ENCODE measurements at places on chromosomes 3 and 15.

DNA sequence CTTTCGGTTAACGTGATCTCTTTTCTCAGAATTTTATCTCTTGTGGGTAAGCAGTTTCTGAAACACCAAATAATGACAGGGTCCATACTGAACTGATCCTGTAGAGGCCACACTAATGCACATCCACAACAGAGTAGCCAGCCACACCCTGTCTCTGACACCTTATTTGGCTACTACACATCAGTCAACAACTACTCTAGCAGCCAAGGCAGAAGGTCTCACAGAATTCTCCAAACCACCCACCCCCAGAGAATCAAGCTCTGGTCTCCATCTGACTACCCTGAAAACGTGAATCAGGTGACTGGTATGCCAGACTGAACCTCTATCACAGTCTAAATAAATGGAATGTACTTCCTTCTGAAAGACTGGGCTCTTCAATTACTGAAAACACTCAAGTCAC, 38.0 kb downstream of the EDC3 start:
- DNase-seq = peak; percentile 83

GRCh38 chr3:49717211-49717958, 2.1 kb downstream of the AMIGO3 start:
- no peak for DNase-seq

DNA sequence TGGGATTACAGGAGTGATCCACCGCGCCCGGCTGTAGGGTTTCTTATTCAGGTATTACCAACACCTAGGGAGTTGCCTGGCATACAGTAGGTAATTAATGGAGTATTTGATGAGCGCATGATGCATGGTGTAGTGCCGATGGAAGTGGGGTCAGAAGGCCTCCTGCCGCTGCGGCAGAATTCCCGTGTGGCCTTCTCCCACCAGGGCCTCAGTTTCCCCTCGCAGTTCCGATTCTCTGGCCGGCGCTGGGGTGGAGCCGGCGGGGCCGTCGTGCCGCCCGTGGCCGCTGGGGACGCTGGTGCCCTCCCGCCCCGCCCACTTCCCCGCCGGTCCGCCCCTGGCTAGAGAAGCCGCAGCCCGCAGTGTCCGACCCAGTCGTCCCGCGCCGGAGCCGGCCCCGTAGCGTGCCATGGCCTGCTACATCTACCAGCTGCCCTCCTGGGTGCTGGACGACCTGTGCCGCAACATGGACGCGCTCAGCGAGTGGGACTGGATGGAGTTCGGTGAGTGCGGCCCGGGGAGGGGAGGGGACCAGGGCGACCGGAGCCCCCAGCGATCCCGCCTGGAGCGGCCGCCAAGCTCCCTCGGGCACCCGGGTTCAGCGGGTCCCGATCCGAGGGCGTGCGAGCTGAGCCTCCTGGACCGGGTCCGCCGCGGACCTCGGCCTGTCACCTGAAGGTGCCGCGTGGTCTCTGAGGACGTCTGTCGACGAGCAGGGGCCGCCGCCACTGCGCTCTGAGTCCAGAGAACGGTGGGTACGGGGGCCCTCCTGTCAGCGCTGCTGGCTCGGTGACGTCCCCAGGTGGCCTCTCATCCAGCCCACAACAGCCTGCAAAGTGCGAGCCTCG, at the start of gene IRAK2:
IRAK2 (plus strand) TSS at position 374 of the 848 bp plus-strand sequence; CDS start at position 410, 36 bp downstream.
- DNase-seq = peak; percentile 43

DNA sequence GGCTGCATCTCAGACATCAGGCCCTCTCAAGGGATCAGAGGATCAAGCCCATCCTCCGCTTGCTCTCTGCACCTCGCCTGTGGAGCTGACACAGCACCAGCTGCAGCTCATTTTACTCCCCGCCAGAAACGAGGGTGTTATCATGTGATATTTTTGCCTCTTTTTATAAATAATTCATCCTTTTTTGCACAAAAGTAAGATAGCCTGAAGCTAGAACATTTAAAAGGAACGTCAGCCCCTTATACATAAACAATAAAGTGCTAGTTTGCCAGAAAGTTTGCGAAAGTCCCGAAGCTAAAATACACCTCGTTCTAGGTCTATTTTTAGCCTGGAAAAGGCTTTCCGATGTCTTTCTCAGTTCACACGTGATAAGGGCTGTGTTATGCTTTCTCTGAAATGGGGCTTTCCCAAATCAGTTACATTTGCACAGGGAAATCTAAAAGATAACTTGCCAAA, 9.6 kb upstream of the FAM174B start:
- peak; percentile 80 for DNase-seq

- no peak for DNase-seq
These were observed 307.8 kb downstream of the GABRG3 start for GRCh38 chr15:27278761-27279160.

- DNase-seq = peak; percentile 80
These were observed at the start of gene STT3B for GRCh38 chr3:31532587-31533168. Gene STT3B, plus strand, starts transcription at chr3:31532925. Its CDS starts 74 bp downstream, at chr3:31532999.

GRCh38 chr3:186746008-186746407, 28.8 kb downstream of the KNG1 start:
- DNase-seq = peak; percentile 25

DNA sequence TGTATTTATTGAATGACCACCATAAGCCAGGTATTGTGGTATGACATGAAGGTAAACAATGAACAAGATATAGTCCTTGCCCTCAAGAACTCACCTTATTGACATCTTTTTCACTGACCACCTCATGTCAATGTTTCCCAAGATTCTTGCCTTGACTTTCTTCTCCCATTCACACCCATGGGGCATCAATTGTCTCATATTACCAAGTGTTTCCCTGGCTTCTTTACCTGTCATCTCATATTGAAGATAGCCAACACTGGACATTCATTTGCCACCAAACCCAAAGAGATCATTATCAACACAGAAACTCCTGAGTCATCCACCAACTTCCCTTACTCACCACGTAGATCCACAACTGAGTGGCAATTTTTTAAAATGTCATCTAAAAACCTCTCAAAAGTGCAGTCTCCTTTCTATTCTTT, 2.2 kb downstream of the EFHB start:
- no peak for DNase-seq

- DNase-seq = no peak
These were observed 51.5 kb upstream of the UBP1 start for GRCh38 chr3:33491721-33492120.

- DNase-seq = no peak
These were observed 64.5 kb downstream of the MITF start for GRCh38 chr3:69803681-69804270.

GRCh38 chr3:37864904-37865303, 3.2 kb downstream of the CTDSPL start:
- no peak for DNase-seq

GRCh38 chr3:152998591-152998990, 163.4 kb upstream of the RAP2B start:
- no peak for DNase-seq

DNA sequence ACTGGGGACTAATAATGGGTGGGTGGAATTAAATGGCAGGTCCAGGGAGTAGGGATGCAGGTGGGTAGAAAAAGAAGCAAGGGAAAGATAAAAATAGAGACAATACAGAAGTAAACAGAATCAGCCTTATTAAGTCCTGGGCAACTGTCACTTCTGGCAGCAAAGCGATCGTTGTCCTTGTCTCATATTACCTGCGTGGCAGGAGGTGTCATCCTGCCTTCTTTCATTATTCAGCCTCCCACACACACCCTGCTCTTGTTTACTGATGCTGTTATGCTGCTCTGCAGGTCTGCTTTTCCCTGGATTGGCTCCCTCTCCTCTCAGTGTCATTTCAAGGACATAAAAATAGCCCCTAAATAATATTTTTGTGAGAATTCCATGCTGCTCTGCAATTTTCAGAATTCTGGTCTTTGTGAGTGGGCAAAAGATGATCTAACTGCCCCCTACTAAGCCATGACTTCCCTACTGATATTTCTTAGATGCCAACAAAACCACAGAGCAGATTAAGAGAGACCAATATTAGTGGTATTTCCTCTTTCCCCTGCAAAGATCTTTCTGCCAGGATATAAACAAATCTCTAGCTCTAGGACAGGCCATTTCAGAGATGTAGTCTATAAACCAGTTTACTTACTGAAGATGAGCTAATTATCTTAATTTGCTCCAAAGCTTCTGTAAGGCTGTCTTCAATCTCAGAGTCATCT, 8.5 kb downstream of the VEPH1 start:
- no peak for DNase-seq

- no peak for DNase-seq
These were observed 21.8 kb upstream of the CA12 start for GRCh38 chr15:63403254-63403945.

DNA sequence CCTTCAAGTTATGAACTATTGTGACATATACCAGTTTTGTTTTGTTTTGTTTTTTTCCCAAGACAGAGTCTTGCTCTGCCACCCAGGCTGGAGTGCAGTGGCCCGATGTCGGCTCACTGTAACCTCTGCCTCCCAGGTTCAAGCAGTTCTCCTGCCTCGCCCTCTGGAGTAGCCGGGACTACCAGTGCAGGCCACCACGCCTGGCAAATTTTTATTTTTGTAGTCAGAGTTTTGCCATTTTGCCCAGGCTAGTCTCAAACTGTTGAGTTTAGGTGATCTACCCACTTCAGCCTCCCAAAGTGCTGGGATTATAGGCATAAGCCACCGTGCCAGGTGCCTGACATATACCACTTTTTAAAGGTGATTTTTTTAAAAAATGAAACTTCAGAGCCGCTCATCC, 74.6 kb downstream of the ARRDC4 start:
- DNase-seq = no peak

DNA sequence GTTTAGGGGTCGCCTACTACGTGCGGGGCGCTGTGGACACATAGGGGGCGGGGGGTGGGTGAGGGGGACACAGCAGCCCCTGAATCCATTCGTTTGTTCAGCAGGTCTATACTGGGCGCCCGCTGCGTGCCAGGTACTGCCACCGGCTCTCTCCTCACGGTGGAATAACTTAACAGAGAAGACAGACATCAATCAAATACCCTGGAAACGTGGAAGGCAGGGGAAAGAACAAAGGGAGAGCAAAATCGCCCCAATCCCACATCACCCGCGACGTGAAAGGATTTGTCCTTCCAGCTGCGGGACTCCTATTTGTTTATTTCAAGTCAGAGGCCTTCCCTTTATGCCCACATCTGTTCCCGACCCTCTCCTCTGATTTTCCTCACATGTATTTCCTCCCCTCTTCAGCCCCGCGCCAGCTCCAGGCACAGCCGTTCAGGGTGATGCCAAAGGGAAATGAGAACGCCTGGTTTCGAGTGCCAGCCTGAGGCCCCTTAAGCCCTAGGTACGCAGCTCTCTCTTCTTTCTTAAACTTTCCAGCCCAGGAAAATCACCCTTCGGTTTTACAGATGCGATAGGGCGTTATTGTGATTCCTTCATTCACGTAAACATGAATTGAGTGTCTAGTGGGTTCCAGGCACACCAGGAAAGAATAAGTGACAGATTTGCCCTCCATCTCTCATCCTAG, 726 bp upstream of the PROK2 start:
- DNase-seq = no peak

GRCh38 chr3:132641837-132642538, 17.6 kb downstream of the ACAD11 start:
- peak; percentile 76 for DNase-seq

GRCh38 chr15:69578787-69579583, 126.4 kb downstream of the RPLP1 start:
- no peak for DNase-seq

DNA sequence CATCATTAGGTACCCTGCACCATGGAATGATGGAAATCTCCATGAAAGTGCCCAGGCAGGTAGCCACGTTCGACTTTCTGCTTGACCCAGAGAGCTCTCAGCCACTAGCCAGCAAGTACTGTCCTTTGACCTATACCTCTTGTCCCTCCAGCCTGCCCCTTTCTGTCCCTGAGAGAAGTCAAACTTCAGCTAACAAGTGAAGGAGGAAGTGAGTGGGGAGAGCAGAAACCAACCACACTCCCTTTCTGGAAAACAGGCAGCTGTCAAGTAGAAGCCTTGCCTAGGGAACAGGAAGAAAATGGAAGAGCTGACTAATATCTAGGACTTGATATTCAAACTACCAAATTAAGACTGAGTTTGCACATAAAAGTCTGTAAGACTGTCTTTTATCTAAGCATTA, 30.3 kb upstream of the FSTL1 start:
- no peak for DNase-seq

GRCh38 chr15:48681353-48681752, 35.8 kb upstream of the FBN1 start:
- DNase-seq = peak; percentile 71

GRCh38 chr15:37973856-37974255, 39.4 kb downstream of the TMCO5A start:
- DNase-seq = no peak

- DNase-seq = no peak
These were observed 642.6 kb downstream of the MAGI1 start for GRCh38 chr3:65396078-65396477.

- no peak for DNase-seq
These were observed 4.6 kb downstream of the TCTA start for GRCh38 chr3:49416867-49417266.

DNA sequence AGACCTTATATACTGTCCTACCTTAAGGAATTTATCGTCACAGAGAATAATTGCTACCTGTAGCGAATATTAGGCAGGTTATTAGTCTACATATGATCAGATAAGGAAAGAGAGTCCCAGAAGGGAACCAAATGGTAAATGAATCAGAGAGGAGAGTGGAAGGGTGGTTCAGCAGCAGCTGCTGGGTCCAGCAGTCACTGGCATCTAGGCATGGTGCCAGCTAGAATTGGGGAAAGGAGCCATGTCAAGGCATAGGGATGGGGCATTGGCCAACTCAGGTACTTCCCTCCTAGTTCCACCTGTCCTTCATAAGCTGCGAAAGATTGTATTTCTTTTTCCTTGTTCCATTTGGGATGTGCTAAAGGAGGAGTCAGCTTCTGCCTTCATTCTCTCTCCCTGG, 23.4 kb downstream of the HACD3 start:
- DNase-seq = no peak

- DNase-seq = peak; percentile 81
These were observed at the start of gene CYFIP1 for GRCh38 chr15:22980189-22981050. Gene CYFIP1, minus strand, starts transcription at chr15:22980368. Its CDS starts 33,083 bp downstream, at chr15:22947285.

- DNase-seq = no peak
These were observed 367.7 kb downstream of the MAGI1 start for GRCh38 chr3:65671004-65671403.

- DNase-seq = peak; percentile 75
These were observed 155.5 kb downstream of the FNDC3B start for GRCh38 chr3:172194702-172195406.

DNA sequence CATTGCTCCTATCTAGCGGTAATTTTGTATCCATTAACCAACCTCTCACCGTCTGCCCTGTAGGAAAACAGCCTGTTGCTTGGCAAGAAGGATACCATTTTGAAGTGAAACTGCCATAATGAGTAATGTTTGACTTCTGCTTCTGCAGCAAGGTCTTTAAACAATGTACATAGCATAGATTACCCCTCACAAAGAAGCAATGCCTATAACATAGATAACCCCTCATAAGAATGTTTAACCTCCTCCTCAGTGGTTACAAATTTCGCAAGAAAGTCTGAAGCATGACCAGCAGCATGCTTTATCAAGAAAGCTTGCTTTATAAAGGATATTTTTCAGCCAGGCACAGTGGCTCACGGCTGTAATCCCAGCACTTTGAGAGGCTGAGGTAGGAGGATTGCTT, 61.2 kb upstream of the MFGE8 start:
- DNase-seq = peak; percentile 26
